ENCODE measurements at places on chromosomes 13 and 19. TPM values are rescaled to one million over a fixed set of nuclear protein-coding genes. Genes with fewer than 3 reads are reported as not detected.

DNA sequence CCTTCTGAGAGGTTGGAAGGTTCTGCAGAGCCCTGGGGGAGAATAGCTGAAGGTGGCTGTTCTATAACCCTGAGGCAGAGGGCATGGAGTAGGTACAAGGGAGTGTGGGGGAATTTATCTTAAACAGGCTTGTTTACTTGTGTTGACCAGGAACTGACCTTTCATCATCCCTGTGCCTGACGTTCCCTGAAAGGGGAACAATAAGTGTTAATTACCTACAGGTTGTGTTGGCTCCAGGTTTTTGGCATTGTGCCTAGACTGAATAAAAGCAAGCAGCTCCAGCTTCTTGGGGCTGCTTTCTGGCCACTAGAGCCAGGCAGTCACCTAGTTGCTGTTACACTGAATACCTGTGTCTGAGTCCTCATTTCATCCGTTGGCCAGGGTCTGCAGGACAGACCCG, 60.0 kb downstream of the ZNF627 start:
- DNase-seq = no peak

LHB gene
- not detected for total RNA-seq

CYP2B6 gene
- total RNA-seq = not detected

DNA sequence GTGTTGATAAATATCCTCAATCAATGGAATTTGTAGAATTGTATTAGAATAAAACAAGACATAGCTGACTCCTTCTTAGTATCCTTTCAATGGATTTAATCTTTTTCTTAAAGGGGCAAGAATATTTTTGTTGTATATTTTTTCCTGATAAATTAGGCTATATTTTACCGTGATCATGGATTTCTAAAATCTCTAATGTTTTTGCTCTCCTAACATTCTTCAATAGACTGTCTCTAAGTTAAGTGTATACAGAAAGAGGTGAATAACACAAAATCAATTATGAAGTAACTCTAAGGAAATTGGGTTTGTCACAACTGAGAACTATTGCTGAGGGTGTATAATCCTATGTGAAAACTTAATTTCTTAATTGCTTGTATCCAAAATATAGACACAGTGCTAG, at the start of gene OR7E24:
OR7E24 (plus strand) TSS at position 301 of the 400 bp plus-strand sequence. CDS start 114 bp downstream, outside the sequence.
- no peak for DNase-seq

- no peak for DNase-seq
These were observed 84.0 kb downstream of the ALOX5AP start for GRCh38 chr13:30819136-30819888.

KCNC3 gene
- total RNA-seq = 0.41 TPM

DNA sequence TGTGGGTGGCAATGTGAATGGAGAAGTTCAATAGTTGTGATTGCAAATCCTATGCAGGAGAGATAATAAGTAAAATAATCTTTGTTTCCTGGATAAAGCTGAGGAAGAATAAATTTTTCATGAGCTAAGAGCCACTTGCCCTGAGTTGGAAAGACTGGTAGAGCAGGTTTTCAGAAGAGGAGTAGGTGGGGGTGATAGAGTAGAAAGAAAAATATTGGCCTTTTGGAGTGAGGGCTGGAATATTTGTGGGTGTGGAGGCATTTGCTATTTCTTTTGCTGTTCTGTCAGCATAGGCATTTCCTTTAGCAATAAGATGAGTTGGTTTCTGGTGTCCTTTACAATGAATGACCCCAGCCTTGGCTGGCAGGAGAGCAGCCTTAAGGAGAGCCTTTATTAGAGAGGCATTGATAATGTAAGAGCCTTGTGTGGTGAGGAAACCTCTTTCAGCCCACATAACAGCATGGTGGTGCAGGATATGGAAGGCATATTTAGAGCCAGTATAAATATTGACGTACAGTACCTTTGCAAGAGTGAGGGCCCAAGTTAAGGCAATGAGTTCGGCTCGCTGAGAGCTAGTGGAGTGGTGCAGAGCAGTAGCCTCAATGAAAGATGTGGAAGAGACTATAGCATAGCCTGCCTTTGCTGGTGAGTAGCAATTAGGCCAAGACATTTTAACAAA, 11.6 kb upstream of the ZNF431 start:
- no peak for DNase-seq

GRCh38 chr13:20037908-20038307, 79.4 kb downstream of the ZMYM2 start:
- no peak for DNase-seq

All from neural progenitor cell (in vitro differentiated cells).